ENCODE measurements at places on chromosomes 5 and 9. TPM values are rescaled to one million over a fixed set of nuclear protein-coding genes. Genes with fewer than 3 reads are reported as not detected.

The QSOX2 gene
- total RNA-seq: 12.6 TPM

- peak; percentile 9 for DNase-seq
These were observed 7.3 kb downstream of the NRARP start for GRCh38 chr9:137294681-137295237.

GRCh38 chr5:108788142-108788541 is 40.4 kb downstream of the FER start:
- DNase-seq: no peak

- no peak for DNase-seq
These were observed 376.0 kb upstream of the PAPPA start for GRCh38 chr9:115777610-115778009.

DNA sequence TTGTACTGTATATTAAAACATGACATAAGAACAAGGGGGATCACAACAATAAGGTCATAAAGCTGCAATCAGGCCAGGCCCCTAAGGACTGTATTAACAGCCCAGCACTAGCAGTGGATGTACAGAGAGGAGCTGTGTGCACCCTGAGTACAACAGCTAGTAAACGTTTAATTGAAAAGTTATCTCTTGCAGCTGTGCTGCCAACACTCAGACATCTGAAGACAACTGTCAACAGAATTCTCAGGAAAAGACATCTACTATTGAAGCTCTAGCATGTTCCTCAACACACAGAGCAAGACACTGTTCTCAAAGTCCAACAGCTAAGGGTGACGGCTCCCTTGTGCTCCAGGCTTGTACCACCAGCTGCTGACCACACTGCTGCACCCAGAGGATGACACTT is 199.6 kb downstream of the DCP2 start:
- DNase-seq: no peak

DNA sequence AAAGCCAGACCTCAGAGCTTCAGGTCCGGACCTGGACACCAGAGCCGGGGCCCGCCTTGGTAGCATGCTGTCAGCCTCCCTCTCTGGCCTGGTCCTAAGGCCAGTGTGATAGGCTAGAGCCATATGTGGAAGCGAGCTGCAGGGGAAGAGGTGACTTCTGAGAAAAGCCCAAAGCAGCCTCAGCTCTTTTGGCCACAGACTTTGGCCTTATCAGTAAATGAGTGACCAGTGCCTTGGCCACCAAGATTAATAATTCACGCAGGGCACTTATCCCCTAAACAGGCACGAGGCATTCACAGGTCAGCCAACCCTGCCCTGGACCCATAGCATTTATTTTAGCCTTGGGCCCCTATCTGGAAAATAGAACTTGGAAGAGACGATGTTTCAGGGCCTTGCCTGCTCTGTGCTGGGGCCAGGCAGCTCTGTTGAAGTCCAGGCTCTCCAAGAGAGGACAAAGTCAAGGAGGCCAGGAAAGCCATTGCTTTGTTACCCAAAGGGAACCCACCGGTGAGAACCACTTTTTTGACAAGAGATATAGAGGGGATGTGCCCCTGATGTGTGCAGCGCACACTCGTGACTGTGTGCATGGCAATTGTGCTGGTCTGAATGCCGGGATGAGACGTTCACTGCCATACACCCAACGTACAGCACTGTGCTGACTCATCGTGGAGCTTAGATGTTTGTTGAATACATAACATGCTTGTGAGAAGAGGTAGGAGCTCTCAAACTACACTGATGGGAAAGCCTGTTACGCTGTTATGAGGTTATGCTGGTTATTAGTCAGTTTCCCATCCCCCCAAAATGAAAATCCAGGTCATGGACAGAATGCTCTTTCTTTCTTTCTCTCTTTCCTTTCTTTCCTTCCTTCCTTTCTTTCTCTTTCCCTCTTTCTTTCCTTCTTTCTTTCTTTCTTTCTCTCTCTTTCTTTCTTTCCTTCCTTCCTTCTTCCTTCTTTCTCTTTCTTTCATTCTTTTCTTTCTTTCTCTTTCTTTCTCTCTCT is 5.0 kb upstream of the SLC34A1 start:
- no peak for DNase-seq

DNA sequence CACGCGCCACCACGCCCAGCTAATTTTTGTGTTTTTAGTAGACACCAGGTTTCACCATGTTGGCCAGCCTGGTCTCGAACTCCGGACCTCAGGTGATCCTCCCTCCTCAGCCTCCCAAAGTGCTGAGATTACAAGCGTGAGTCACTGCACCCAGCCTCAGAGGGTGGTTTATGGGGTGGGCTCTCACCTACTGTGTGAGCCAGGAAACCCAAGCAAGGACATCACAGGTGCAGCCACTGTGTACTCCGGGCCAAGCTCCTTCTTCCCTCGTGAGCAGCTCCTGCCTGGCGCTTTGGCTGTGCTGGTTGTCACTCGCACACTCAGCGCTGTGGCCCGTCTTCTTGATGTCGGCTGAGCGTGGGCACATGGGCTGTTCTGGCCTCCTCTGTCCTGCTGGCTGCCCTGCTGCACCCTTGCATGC is 70.1 kb downstream of the WNK2 start:
- no peak for DNase-seq

DNA sequence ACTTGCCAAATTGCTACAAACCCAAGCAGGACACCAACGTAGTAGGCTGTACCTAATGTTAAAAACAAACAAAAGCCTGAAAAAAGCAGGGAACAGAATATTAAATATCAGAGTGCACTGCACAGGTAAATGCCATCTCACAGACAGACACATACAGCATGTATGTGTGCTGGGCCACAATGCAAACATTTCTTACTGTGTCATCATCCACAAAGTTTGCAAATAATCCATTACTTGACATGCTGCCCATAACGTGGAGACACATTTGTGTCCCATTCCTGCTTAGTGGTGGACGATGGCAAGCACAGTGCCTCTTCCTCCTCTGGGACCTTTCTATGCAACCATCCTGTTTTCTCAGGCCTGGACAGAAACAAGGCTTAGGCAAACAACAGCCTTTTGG is 44.7 kb downstream of the GOLM1 start:
- DNase-seq: no peak

The CARD9 gene
- 1.9 TPM for total RNA-seq

GRCh38 chr5:35313291-35313690 is 83.0 kb upstream of the PRLR start:
- no peak for DNase-seq

GRCh38 chr5:145242551-145242950 is 592.6 kb downstream of the PRELID2 start:
- no peak for DNase-seq

The CDH18 gene
- total RNA-seq: not detected

- no peak for DNase-seq
These were observed 1.4 kb downstream of the SUSD1 start for GRCh38 chr9:112173489-112174221.

- no peak for DNase-seq
These were observed 78.6 kb downstream of the CFAP77 start for GRCh38 chr9:132488626-132489025.

GRCh38 chr5:153491856-153492255 is 1.4 kb downstream of the GRIA1 start:
- no peak for DNase-seq

The SOX30 gene
- total RNA-seq: not detected

The HIGD2A gene
- total RNA-seq: 135 TPM

The IFNA21 gene
- total RNA-seq: not detected

The RASGEF1C gene
- total RNA-seq: not detected

GRCh38 chr5:114789773-114790402 is 379.8 kb downstream of the TRIM36 start:
- DNase-seq: no peak

- DNase-seq: no peak
These were observed 34.4 kb upstream of the KCNN2 start for GRCh38 chr5:114327474-114327873.

DNA sequence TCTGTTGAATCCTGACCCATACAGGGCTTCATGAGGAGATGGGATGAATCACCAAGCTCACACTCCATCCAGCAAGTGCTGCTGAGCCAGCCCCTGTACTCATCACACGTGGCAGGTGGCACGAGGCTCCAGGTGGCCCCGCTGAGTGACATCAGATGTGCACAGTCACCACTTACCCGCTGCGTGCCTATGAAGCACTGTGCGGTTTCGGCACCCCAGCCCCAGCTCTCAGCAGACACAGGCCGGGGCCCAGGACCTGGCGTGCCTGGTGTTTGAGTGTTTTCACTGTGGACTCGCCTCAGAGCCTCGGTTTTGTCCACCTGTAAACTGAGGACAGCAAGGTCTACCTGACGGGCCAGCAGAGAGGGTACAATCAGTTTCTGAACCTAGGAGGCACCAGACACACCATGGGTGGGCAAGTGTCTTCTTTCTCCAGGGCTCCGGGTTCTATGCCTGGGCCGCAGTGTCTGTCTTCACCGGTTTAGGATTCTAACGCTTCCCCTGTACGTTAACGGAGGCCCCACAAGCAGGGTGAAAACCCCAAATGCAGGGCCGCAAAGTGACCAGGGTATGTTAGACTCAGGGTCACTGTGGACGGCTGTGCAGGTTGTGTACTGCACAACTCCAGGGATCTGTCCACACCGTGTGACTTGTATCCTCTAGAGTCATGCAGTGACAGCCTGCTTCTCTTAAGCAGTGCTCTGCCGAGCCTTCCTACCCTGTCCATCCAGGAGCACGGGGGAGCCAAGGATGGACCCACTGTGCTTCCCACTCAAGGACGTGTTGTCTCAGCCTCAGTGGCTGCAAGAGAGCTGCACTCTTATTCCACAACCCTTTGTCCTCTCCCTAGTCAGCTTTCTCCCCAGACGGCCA is 44.3 kb upstream of the COL5A1 start:
- DNase-seq: no peak

DNA sequence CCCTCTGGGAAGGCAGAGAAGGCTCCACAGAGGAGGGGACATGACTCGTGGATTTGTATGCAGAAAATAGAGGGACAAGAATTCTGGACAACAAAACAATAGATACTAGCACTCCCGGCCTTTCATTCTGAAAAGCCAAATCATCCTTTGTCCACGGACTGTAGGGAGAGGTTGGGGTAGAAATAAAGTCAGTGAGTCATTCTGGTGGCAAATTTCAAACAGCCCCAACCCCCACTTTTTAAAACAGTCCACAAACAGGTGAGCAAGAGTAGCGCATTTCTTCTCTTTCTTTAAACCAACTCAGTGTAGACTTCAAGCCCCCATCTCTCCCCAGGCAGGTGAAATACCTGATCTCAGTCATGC is 56.1 kb downstream of the PTPDC1 start:
- DNase-seq: no peak

The SGTB gene
- 52.7 TPM for total RNA-seq

GRCh38 chr9:89586311-89586710 is 18.5 kb upstream of the GADD45G start:
- DNase-seq: no peak

DNA sequence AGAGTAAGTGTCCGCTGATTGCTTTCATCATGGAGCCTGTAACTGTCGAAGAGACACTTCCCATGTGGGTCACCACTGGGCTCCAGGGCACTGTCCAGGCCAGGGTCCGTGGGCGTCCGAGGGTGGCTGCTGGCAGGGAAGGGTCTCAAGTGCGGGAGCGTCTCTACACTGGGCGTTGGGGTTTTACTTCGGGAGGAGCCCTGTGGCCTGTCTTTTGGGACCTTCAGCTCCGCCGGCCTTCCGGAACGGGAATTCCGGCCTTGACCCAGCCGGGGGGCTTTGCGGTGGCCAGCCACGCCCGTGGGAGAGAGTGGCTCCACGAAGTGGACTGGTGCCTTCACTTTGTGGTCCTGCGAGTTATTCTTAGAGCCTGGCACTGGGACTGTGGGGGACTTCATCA is 86.2 kb downstream of the CAMSAP1 start:
- no peak for DNase-seq

GRCh38 chr9:108673386-108673785 is 182.4 kb downstream of the ACTL7B start:
- DNase-seq: no peak

The SLC34A1 gene
- 0.31 TPM for total RNA-seq

- no peak for DNase-seq
These were observed 125.2 kb downstream of the ZNF354C start for GRCh38 chr5:179185256-179185940.

DNA sequence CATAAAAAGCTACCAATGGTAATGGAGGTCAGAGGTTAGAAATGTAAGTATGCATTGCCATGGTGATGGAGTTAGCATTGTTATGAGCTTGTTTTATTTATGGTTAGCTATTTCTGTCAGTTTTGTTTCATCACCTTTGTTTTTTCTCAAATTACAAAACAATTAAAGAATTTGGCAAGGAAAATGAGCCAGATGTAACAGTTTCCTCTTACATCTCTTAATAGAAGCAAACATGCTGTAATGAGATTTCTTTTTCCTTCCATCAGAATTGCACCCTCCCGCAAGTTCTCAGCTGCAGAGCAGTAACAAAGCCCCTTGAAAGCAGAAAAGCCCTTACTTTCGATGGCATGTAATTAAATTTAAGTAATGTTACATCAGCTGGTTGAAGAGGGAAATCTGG is 233.0 kb downstream of the SGCD start:
- no peak for DNase-seq

Measured in T-helper 17 cell (primary cell).